Heart left ventricle (tissue), 16 donors: ENCODE measurements at places on chromosomes 11 and 22.

DNA sequence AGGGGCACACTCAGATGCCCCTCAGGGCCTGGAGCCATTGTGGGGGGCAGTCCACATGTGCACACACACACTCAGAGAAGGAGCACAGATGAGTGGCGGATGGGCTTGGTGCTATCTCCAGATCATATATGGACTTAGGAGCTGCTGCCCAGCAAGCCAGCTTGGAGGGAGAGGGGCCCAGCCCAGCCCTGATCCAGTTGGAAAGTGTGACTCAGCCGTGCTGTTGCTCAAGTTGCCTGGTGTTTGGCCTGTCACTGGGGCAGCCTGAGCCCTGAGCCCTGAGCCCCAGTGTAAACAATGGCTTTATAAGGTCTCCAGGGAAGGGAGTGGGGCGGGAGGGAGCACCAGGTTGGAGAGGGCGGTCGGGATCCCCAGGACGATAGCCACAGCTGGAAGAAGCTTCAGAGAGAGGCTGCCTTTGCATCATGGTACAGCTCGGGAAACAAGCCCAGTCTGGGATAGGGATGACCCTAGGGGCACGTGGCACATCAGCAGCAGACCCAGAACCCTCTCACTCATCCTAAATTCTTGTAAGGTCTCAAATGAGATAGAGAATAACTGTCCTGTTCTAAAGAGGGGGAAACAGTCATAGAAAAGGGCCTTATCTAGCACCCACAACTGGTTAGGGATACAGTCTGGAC is 4.8 kb downstream of the SELENOM start:
- DNase-seq: no peak

GRCh38 chr11:862081-862661 is 19.5 kb downstream of the TSPAN4 start:
- peak; percentile 50 for DNase-seq

DNA sequence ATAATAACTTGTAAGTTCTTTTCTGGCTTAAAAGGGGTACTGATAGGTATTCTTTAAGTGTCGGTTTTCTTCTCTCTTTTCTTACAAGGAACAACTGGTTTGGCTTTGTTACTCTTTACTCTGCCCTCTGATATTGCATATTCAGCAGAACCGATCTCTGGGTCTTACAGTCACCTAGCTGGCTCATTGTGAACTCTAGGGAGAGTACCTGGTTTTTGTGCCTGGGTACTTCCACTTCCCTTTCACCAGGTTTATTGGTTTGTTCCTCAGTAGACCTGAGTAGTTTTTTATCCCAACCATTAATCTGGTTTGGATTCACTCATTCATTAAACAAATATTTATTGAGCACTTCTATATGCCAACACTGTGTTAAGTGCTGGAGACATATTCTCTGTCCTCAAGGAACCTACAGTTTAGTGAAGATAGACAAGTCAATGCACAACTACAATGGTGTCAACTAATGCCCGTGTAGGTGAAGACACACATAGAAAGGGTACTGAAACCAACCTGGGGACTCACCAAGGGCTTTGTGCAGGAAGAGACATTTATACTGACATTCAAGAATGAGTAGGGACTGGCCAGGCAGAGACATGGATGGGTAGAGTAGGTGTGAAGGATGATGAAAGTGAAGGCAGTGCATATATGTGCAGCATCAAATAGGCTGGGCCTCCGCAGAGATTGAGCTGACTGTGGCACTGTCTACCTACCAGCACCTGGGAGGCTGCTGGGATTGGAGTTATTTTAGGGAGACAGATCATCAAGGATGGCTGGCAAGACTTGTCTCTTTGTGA is 348.8 kb upstream of the C11orf87 start:
- no peak for DNase-seq

DNA sequence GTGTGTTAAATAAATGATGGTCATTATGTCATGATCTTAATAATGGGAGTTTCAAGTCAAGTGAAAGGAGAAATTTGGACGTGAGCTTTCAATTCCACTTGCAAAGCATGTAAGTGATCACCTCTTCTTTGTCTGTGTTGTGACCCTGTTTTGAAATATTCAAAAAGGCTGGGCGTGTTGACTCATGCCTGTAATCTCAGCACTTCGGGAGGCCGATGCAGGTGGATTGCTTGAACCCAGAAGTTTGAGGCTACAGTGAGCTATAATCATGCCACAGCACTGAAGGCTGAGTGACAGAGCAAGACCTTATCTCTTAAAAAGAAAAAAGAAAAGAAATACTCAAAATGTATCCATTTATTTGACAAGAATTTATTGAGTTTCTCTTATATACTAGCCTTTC is 32.9 kb upstream of the EED start:
- DNase-seq: no peak

DNA sequence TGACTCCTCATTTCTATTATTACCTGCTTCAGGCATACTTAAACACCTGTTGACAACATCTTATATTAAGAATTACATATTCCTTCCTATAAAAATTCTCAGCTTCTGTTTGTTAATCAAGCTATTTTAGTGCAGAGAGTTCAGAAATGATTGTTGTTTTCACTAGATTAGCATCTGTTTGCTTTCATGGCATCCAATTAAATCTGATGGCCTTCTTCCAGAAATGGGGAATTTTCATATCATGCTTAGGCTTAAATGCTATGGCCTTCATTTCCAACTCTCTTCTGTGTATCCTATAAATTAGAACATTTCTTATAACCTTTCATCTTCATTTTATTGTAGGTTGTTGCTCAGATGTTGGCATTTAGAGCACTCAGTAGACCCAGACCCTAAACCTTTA is 180.0 kb downstream of the WNT11 start:
- no peak for DNase-seq

GRCh38 chr11:113363996-113364641 is 23.5 kb upstream of the ANKK1 start:
- no peak for DNase-seq

GRCh38 chr22:44973829-44974228 is 36.0 kb downstream of the PHF21B start:
- no peak for DNase-seq

DNA sequence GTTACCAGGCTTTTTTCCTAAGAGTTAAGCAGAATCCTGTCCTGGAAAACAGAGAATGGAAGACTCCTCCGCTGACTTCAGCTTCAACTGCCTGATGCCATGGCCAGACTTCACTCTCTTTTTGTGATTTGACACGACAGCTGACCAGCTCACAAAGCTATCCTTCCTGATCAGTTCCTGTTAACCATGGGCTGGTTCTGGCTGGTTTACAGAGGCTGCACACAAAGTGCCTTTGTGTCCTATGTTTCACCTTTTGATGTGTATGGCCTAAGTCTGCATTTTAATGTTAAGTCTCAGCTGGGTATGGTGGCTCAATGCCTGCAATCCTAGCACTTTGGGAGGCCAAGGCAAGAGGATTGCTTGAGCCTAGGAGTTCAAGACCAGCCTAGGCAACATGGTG is 11.1 kb downstream of the FOLR3 start:
- no peak for DNase-seq

DNA sequence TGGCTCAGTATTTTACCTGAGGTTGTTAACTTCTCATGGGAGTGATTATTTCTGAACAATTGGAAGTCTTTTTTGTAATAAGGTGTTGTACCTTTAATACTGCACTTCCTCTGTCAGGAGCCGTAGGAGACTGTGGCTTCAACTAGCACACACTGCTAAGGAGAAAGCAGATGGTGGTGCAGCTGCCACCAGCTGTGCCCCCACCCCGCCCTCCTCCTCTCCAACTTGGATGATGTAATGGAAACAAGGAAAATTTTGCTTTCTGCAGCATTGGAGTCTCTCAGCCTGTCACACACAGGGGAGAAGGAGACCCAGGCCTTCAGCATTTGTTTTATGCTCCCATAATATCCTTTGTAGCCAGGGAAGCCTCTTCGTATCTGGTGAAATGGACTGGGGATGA is 91.2 kb downstream of the TEAD1 start:
- DNase-seq: peak; percentile 67

GRCh38 chr11:95243673-95244072 is 12.7 kb upstream of the SESN3 start:
- DNase-seq: no peak
